ENCODE measurements at places on chromosomes 3 and 15.

GRCh38 chr15:71124937-71125790 lies 9.9 kb downstream of the THSD4 start:
- DNase-seq: no peak

- DNase-seq: no peak
Observed at GRCh38 chr15:43135351-43135750, 2.0 kb downstream of the TMEM62 start.

GRCh38 chr3:8574670-8575322 lies 69.8 kb downstream of the SSUH2 start:
- DNase-seq: no peak

DNA sequence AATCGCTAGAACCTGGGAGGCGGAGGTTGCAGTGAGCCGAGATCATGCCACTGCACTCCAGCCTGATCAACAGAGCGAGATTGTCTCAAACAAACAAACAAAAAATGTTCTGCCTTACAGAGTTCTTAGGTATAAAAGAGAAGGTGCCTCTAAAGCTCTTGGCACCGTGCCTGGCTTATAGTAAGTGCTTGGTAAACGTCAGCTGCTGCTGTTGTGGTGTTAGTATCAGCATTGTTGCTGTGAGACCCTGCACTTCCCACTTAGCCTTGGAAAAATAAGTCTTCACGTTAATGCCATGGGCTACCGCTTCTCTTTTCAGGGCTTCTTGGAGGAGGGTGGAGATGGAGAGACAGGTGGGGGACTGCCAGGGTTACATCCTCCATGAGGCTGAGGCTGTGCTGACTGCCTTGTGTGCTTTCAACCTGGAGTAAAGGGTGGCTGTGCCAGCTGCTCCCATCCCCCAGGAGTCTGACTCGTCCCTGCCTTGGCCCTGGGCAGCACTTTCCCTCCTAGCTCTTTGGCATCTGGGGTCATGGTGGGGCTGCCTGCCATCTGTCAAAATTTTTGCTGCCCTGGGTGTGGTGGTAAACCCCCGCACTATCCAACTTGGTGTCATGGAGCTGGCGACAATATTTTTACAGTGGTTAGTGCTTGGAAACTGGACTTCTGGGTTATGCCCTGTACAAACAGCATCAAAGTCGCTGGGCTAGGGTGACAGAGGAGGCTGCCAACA lies 17.8 kb downstream of the FLNB start:
- no peak for DNase-seq

DNA sequence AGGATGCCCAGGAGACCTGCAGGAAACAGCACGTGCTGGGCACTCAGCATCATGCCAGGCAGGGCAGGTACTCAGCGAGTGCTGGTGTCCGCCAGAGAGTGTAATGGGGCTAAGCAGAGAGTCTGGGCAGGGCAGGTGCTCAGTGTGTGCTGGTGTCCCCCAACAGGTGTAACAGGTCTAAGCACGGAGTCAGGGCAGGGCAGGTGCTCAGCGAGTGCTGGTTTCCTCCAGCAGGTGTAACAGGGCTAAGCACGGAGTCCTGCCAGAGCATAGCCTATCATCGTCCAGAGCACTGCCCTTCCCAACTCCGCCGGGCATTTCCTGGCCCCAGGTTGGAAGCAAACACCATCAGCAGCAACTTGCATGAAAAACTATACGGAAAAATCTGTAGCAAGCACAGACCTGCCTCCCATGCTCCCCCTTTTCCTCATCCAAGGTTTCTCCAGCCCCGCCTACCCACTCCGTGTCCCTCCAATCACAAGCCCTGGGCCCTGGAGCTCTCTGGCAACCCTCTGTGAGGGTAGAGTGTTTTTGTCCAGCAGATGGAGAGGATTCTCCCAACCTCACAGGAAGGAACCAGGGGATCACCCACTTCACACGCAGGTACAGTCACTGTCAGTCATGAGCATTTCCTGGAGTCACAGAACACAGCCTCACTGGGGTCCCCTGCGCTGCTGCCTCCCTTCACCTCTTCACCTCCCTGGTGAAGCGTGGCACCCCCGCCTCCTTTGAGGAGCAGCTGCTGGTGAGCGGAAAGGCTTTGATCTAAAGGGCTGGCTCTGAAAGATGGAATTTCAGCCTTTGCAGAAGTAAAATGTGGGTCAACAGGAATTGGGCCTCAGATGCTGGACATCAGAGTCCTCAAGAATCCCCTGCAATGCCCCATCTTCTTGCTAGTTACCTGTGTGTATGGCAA lies 302.5 kb downstream of the OCA2 start:
- no peak for DNase-seq

- no peak for DNase-seq
Observed at GRCh38 chr15:37359893-37360290, 259.5 kb upstream of the MEIS2 start.

- no peak for DNase-seq
Observed at GRCh38 chr3:128170866-128171516, 17.7 kb downstream of the EEFSEC start.

GRCh38 chr15:96079041-96079440 lies 251.5 kb upstream of the NR2F2 start:
- no peak for DNase-seq

DNA sequence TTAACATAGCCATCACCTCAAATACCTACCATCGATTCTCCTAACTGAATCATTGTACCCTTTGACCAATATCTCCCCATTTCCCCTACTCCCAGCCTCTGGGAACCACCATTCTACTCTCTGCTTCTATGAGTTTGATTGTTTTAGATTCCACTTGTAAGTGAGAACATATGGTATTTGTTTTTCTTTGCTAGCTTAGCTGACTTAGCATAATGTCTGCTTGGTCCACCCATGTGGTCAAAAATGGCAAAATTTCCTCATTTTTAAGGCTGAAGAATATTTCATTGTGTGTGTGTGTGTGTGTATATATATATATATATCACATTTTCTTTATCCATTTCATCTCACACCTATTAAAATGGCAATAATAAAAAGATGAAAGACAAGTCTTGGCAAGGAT lies 469.3 kb downstream of the FHIT start:
- no peak for DNase-seq
